GF-D8 (cell line): ENCODE measurements at places on chromosomes 13 and 19.

GRCh38 chr19:56423985-56424353, 19.8 kb downstream of the ZNF583 start:
- no peak for DNase-seq

- no peak for DNase-seq
Observed at GRCh38 chr19:56759531-56759930, 81.0 kb downstream of the PEG3 start.

DNA sequence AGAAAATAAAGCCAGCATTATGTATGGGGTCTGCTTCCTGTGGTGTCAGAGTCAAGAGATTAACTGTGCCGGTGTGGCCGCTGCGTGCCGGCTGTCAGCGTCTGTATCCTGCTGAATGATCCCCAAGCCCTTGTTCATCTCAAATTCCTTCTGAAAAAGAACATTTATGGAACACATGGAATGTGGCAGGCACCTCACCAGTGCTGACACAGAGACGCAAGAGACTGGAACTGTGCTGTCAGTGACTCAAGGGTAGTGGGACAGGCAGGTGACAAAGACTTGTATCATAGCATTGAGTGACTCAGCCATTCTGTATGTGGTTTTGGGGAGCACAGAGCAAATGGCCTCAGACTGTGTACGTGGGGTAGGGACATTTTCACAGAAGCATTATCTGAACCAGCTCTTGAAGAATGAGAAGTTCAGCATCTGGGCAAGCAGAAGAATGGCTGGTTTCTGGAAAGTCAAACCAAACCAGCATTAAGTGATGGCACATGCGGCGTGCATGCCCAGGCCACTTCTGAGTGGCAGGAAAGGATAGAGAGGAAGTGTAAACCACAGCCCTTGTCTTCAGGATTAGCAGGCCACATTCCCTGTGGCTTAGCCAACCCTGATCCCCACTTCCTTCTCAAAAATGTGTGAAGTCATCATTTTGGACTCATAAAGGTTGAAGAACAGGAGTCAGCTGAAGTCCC, 54.0 kb upstream of the IRS2 start:
- no peak for DNase-seq

DNA sequence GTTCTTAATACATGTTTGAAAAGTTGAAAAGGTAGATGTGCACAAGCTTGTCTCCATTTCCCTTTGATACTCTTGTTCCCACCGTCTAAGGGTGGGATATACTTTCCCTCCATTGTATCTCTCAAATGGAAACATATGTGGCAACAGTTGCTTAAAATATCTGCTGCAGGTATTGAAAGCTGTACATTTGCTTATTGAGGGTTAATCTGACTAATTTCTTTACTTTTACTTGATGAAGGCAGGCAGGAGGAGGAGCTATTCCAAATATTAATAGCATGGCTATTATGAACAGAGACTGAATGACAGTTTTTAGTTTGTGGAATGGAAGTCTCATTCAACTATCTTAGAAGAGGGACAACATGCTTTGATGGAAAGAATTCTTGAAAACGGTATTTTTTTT, 103.8 kb downstream of the SLC10A2 start:
- DNase-seq = no peak

GRCh38 chr13:23025864-23026608, 154.7 kb upstream of the SGCG start:
- no peak for DNase-seq
